ENCODE measurements at places on chromosomes 6 and 20.

GRCh38 chr6:42104095-42104803 lies 38.2 kb downstream of the C6orf132 start:
- no peak for DNase-seq

DNA sequence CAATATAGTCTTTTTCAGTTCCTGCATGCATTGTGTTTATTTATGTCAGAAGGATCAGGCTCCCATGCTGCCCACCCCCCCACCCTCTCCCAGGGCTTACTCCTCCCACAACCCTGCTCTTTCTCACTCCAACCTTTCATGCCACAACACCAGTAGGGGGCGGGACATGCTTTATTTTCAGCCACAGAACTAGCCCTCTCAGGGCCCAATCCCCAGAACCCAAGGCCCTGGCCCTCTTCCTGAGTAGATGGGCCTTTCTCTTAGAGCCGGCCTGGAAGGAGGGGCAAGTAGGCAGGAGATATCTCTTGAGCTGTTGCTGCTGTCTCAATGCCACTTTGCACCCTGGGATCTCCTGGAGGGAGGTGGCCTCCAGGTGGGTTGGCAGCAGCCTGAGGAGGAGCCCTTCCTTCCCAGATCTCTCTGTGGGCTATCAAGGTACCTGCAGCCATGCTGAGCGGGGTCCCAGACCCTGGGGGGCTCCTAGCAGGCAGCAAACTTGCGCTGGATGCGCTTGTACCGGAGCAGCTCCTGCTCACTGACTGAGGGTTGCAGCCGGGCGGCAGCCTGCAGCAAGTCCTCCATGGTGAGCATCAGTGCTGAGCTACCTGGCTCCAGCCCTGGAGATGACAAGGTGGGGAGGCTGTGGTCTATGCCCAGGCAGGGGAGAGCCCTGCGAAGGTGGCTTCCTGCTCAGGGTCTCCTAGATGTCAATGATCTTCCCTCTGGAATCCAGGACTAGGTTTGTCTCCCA lies 3.5 kb downstream of the GNMT start:
- no peak for DNase-seq

- DNase-seq = no peak
These were observed 45.1 kb upstream of the B4GALT5 start for GRCh38 chr20:49758781-49759180.

- DNase-seq = no peak
These were observed 255.5 kb upstream of the NRSN1 start for GRCh38 chr6:23870496-23870895.

DNA sequence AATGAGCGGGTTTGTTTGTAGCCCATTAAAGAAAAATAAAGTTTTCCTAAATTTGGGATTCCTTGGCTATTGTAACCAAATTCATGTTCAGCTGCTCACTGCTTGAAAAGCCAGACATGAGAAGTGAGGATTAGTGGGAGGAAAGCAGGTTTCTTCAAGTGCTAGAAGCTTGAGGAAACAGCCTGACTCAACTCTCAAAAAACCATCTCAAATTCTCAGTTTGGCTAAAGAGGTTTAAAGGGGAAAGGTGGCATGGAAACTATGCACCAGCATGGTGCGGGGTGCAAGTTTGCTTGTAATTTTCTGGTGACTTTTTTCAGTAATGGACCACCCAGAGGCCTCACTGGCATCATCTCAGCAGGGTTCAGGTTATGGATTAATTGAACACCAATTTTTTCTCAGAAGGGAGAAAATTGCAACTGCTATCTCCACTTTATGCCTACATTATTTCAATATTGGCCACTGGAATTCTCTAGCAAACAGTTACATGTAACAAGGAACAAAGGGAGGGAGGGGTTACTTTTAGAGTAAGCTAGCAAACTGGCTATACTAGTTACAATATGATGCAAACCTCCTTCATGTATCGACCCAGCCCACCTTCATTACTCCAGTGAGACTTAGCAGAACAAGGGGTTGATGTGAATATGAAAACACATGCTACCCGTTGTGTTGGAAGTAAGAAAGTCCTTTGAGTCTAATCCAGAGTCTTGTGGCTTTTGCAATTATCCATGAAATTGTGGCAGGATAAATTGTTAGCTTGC lies 85.0 kb upstream of the IFNGR1 start:
- DNase-seq = no peak

GRCh38 chr6:45200510-45200909 lies 127.6 kb upstream of the RUNX2 start:
- no peak for DNase-seq

DNA sequence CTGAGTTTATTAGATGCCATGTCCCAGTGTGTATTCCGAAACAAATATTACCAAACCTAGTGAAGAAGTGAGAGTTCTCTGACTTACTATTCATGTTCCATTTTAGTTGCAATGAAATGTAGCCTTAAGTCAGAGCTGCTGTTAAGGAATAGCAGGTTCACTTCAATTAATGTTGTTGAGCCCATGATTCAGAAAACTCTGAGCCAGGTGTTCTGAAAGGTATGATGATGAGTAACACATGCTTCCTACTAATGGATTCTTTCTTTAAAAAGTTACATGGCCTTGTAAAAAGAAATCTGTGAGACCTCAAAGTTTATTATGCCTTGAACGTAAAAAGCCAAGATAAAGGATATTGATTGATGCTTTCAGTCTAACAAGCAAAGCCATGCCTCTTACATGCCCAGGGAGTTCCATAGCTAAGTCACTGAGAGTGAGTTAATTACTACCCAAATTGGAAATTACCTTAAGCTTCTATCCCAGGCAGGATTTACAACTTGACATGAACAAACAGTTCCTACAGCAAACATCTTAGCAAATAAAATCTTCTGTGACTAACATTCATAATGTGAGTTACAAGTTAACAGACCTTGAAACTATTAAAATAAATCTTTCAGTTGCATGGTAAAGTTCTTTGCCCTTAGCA lies 122.9 kb downstream of the AKAP7 start:
- no peak for DNase-seq

- DNase-seq = no peak
These were observed 16.9 kb upstream of the CSE1L start for GRCh38 chr20:49029203-49029602.

DNA sequence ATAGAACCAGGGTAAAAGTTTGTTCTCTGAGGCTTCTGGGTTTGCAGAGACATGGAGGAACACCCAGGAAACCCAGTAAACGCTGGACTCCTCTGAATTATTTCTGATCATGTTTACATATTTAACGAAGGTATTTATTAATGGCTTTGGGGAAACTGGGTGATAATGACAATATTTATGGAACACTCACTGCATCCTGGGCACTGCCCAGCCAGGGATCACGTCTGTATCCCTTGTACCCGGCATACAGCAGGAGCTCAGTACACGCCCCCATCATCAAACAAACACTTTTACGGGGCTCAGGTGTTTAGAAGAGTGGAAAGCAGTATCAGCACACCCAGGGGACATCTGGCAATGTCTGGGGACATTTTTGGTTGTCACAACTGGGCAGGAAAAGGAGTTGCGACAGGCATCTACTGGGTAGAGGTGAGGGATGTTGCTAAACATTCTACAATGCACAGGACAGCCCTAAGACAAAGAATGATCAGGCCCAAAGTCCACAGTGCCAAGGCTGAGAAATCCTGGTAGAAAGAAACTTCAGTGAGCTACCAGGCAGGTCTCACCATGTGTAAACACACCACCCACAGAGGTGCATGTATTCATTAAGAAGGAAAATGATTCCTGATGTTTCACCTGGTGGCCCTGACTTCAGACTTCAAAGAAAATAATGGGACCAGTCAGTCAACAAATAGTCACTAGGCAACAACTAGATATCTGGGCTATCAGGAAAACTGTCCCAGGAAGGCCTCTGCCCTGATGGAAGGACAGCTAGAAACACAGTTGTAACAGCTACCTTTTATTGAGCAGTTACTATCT lies 35.3 kb downstream of the ZMYND8 start:
- no peak for DNase-seq

DNA sequence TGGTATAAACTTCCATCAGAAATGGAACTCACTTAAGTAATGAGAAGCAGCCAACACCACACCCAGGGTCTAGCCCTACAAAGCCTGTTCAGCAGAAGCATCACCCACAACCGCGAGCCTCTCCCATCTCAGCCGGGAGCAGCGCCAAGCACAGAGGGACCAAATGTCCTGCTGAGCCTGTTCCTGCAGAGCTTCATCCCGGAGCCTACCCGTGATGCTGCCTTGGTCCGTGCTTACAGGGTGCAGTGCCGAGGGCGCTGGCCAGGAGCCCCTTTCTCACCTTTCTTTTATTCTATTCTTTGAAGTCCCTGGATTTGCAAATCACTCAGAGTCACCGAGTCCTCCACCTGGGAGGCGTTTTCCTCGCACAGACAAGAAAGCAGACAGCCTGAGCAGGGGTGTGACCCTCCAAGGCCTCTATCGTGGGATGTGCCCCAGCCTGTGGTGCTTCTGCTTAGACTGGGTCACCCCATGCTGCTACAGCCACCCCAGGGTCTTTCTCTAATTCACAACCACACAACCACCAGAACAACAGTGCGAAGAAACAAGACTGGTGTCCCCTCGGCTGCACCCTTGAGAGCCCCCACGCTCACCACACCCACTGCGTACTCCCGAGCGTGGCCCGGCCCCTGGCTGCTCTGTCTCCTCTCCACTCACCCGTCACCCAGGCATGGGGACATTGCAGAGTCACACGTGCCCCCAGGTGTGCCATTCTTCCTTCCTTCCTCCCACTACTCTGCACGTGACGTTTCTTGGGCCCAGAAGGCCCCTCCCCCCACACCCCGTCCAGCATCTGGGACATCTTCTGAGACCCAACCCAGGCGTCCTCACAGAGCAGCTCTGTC lies 92.2 kb upstream of the MPC1 start:
- DNase-seq = no peak

GRCh38 chr6:75188221-75188925 lies 17.5 kb downstream of the COL12A1 start:
- DNase-seq = no peak

DNA sequence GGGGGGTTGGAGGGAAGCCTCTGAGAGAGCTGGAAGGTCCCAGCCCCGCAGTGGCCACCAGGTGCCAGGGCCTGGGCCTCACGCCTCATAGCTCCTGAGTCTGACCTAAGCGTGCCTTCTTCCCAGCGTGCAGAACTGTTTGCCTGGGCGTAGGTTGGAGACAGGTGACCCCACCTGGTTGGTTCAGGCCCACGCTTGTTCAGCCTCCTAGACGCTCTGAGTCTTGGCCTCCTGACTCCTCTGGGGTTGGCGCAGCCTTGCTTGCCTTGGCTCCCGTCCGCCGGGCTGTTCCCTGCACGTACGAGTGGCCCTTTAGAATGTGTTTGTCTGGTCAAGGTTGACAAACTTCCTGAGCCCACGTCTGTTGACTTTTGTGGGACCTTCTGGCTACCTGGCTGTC lies 70.8 kb downstream of the EYA2 start:
- no peak for DNase-seq

- no peak for DNase-seq
These were observed 76.7 kb downstream of the PREP start for GRCh38 chr6:105326216-105326615.

DNA sequence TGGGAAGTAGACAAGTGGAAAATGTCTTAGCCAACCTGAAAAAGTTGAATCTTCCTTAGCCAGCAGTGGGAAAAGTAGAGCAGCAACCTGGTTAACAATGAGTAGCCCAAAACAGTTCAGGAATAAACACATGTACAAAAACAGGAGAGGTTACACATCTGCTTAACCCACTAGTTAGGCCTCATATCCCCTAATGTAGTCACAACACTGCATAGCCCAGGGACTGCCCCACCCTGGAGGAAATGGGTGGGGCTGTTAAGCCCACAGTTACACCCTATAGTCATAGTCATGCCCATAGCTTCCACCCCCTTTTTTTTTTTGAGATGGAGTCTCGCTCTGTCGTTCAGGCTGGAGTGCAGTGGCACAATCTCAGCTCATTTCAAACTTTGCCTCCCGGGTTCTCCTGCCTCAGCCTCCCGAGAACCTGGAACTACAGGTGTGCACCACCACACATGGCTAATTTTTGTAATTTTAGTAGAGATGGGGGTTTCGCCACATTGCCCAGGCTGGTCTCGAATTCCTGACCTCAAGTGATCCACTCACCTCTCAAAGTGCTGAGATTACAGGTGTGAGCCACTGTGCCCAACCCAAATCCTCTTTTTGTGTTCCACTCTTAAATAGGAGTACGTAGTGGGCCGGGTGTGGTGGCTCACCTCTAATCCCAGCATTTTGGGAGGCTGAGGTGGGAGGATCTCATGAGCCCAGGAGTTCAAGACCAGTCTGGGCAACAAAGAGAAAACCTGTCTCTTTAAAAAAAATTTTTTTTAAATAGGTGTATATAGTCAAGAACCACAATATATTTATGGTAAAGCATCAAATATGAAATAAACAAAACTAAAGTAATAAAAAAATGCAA lies 24.5 kb downstream of the ILRUN start:
- no peak for DNase-seq

DNA sequence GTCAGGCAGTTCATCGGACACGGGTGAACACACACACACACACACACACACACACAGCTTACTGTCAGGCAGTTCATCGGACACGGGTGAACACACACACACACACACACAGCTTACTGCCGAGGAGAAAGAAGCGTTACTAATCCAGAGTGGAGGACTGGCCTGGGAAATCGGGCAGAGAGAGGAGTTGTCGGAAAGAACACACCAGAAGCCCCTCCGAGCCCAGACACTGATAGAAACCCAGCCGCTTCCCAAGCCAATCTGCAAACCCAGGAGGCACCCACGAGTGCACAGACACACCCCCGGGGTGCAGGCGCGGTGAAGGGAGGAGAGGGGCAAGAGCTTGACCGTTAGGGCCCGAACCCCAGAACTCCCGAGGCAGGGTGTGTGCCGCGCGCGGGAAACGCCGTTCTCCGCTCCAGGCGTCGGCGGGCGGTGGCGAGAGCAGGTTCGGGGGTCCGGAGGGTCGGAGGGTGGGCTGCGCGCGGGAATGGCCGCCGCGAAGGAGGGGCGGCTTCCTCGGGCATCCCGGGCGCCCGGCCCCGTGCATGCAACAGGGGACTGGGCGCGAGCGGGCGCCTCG lies 636 bp downstream of the ELOVL2 start:
- DNase-seq = no peak

GRCh38 chr20:22214296-22214695 lies 370.1 kb downstream of the FOXA2 start:
- no peak for DNase-seq

GRCh38 chr6:41331401-41332150 lies 3.8 kb upstream of the NCR2 start:
- DNase-seq = no peak

DNA sequence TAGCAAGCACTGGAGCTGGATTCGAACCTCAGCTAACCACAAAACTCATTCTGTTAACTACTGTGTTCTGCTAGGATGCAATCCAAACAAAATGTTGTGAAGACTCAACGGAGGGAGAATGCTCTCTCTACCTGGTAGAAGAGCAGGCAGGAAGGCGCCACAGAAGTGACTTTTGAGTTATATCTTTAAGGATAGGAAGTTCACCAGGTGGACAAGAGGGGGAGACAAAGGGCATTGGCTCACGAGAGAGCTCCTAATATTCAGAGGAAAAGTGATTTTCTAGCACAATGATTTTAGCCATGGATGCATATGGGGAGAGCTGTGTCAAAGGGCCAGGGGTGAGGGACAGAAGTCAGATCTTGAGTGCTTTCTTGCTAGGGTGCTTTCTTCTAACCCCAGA lies 108.4 kb upstream of the MAFB start:
- DNase-seq = no peak

- peak; percentile 68 for DNase-seq
These were observed 49.6 kb upstream of the ZNF217 start for GRCh38 chr20:53643031-53643832.

- DNase-seq = peak; percentile 77
These were observed 71.3 kb upstream of the SLC2A12 start for GRCh38 chr6:134123666-134124208.

All from NCI-H460 (cell line).